Esophagus muscularis mucosa (tissue), 4 donors: ENCODE measurements at places on chromosomes 5 and 9.

GRCh38 chr5:29054694-29055093, 2016.3 kb upstream of the CDH9 start:
- no peak overlapping the region for H3K4me3 ChIP-seq
- DNase-seq, result no peak
- H3K4me1 ChIP-seq, result no peaks in the 10 kb centered on the region
- no peaks in the 10 kb centered on the region for H3K36me3 ChIP-seq
- no peak overlapping the region for H3K27ac ChIP-seq

DNA sequence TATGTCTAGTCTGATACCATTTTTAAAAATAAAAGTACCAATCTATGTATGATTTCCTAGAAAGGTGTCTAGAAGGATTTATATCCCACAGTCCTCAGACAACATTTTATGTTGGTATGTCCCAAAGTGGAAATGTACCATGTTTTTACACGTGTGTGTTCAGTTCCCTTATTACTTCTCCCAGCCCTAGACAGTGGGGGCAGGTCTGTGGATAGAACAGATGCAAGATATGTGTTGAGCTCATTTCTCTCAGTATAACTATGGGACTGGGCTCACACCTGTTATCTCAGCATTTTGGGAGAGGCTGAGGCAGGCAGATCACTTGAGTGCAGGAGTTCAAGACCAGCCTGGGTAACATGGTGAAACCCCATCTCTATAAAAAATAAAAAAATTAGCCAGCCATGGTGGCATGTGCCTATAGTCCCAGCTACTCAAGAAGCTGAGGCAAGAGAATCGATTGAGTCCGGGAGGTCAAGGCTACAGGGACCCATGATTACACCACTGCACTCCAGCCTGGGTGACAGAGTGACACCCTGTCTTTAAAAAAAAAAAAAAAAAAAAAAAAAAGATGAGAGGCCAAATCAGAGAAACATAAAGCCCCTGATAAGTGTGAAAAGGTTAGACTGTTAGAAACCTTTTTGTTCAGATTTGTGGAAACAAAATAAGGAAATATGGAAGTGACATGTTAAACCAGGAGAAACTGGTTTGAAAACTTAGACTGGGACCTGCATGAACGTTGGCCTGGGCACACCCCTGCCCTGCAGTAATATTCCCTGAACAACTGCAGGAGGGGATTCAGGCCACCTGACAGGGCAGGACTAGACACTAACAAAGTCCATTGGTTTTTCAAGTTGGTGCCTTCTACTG, 7.4 kb upstream of the SLC2A8 start:
- no peak overlapping the region for H3K4me3 ChIP-seq
- no peak for DNase-seq
- no peaks in the 10 kb centered on the region for H3K27me3 ChIP-seq
- H3K36me3 ChIP-seq, result no peaks in the 10 kb centered on the region
- H3K27ac ChIP-seq, result no peak overlapping the region

DNA sequence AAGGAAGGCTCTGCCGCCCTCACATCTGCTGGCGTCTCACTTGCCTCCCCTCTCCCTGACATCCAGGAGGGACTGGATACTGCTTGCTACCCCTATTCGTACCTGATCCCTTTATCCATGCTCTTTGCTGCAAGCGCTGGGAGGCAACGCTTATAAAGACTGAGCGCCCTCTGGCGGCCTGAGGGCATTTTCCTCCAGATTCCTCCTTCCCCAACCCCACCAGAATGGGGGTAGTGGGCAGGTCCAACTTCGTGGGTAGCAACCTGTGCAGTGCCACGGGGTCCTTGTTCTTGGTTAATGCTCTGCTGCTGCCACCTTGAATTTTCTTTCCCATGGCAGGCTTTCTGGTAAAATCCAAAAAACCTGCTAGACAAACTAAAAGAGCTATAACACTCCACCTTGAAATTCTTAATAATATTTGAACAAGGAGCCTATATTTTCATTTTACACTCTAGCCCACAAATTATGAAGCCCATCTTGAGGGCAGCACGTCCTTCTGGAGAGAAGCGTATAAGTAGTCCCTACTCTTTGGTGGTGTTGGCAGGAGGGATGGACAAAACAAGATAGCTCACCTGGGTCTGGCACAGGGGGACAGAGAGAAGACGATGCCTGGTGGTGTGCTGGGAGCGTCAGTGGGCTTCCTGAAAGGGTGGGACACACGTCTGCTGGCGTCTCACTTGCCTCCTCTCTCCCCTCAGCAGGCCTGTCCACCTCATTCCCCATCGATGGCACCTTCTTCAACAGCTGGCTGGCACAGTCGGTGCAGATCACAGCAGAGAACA, 52.5 kb downstream of the JADE2 start:
- H3K36me3 ChIP-seq, result peaks cover 91% of the 10 kb centered on the region
- H3K4me3 ChIP-seq, result no peak overlapping the region

- DNase-seq, result no peak
- H3K4me1 ChIP-seq, result no peaks in the 10 kb centered on the region
- H3K36me3 ChIP-seq, result no peaks in the 10 kb centered on the region
Measured at GRCh38 chr5:178768371-178769260, 38.2 kb upstream of the ZNF354A start.

- H3K4me3 ChIP-seq, result no peak overlapping the region
- DNase-seq, result no peak
- peak overlapping the region; percentile 82 for H3K27ac ChIP-seq
- no peaks in the 10 kb centered on the region for H3K27me3 ChIP-seq
- H3K4me1 ChIP-seq, result peaks cover 64% of the 10 kb centered on the region
Measured at GRCh38 chr5:172584638-172585037, 56.4 kb upstream of the NEURL1B start.

DNA sequence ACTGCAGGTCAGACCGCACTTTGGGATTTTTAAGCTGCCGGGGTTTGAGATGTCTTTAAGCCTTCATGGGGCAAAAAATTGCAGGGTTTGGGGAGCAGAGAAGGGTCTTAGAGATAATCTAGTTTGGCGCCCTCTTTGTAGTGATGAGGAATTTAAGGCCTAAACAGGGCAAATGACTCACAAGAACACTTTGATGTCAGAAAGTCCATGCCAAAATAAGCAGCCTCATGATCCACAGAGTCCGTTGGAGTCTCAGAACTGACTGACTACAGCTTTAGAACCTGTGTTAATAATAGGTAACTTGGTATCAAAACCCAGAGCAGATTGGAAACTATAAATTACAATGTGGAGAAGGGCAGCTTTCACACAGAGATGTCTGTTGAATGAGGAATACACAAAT, 35.9 kb upstream of the PTGS1 start:
- H3K27me3 ChIP-seq, result no peaks in the 10 kb centered on the region
- DNase-seq, result no peak
- peaks cover 6% of the 10 kb centered on the region for H3K4me1 ChIP-seq
- no peak overlapping the region for H3K27ac ChIP-seq
- no peak overlapping the region for H3K4me3 ChIP-seq

DNA sequence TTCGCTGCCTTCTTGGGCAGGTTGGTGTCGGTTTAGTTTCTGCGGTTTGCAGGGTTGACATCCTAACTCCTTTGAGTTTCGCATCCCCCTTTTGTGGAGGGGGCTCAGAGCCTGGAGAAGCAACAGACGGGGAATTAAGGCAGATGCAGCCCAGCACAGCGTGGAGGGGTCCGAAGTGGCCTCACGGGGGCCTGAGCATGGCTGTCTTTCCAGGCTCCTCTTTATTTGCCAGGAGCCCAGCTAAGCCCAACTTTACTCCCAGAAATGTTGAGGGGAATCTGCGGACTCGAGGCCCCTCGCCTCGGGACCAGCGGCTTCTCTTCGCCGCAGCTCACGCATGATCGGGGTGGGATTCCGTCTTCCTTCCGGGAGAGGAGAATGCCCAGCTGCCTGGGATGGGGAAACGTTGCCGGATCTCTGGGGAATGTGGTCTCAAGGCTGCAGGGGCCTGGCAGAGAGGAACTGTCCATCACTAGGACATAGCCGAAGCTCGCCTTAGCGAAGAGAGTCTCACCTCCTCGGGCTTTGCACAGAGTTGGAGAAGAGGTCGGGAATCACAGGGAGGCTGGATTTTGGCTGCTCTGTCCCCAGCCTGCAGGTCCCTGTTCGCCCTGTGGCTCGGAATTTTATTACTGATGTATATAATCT, 1.3 kb downstream of the RAI14 start:
- peaks cover 28% of the 10 kb centered on the region for H3K4me1 ChIP-seq
- DNase-seq, result no peak
- no peaks in the 10 kb centered on the region for H3K27me3 ChIP-seq
- peak overlapping the region; percentile 90 for H3K27ac ChIP-seq
- no peaks in the 10 kb centered on the region for H3K36me3 ChIP-seq
- peak overlapping the region; percentile 76 for H3K4me3 ChIP-seq

DNA sequence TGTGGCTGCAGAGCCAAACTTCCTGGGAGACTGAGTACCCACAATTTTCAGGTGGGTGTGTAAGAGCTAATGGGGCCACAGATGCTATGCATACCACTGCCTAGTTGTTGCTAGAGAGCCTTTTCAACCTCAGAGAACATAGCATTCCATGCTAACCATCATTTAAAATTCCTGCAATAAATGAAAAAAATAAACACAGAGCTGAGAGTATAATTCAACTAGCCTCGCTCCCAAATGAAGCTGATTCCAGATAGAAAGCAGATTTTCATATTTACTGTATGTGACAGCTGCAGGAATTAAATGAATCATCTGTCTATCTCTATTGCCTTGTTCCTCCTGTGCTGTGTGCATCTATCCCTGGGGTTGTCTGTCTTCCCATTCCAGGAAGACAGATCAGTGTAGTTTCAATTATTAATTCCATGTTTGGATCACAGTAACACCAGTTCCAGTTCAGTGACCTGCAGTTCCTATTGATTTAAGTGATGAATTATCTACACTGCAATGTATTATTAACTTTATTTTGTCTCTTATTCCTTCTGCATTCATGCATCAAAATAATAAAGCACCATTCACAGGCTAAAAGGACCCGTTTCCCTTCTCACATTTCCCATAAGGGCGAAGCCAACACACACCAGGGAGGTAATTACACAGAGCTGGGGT, 324.5 kb downstream of the SLIT3 start:
- no peak overlapping the region for H3K27ac ChIP-seq
- DNase-seq, result no peak
- no peak overlapping the region for H3K4me3 ChIP-seq
- peaks cover 60% of the 10 kb centered on the region for H3K4me1 ChIP-seq

- peaks cover 12% of the 10 kb centered on the region for H3K36me3 ChIP-seq
- peaks cover 82% of the 10 kb centered on the region for H3K4me1 ChIP-seq
- H3K27ac ChIP-seq, result peak overlapping the region; percentile 53
- DNase-seq, result no peak
- no peak overlapping the region for H3K4me3 ChIP-seq
Measured at GRCh38 chr5:151068433-151069197, 12.2 kb downstream of the TNIP1 start.

DNA sequence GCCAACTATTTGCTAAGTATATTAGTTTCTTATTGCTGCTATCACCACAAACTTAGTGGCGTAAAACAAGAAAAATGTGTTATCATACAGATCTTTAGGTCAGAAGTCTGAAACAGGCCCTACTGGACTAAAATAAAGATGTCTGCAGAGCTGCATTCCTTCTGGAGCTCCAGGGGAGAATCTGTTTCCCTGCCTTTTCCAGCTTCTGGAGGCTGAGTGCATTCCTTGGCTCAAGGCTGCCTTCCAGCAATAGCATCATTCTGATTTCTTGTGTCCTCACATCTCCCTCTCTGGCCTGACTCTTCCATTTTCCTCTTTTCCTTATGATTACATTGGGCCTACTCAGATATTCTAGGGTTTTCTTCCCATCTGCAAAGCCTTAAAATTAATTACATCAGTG, 15.9 kb downstream of the MAN2A1 start:
- peaks cover 27% of the 10 kb centered on the region for H3K4me1 ChIP-seq
- no peak overlapping the region for H3K27ac ChIP-seq
- DNase-seq, result no peak
- no peaks in the 10 kb centered on the region for H3K36me3 ChIP-seq
- H3K27me3 ChIP-seq, result no peaks in the 10 kb centered on the region
- no peak overlapping the region for H3K4me3 ChIP-seq

DNA sequence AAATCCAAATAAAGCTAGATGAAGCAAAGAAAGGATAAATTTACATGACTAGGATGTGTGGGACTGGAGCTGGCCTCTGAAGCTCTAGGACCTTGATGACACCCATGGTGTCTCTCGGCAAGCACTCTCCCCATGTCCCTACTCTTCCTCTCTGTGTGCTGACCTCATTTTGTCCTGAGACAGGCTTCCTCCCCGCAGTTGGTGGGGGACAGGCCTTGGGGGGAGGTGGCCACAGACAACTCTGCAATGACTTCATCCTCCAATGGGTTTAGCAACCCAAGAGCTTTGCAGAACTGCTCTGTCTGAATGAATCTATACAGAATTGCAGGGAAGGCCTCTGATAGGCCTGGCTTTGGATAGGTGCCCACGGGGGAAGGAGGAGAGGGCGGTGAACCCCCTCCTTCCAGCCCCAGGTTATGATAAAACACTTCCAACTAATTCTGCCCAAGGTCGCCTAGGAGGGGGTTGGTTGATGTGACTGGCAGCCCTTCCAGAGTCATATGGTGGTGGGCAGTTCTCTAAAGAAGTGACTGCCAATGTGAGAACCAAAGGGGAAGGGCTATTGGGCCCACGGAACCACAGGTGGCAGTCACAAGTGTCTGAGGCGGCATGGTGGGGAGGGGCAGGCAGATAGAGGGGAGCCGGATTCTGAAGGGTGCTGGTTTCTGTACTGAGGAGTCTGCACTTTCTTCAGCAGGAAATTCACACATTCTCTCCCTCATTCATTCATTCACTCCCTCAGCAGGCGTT, 6.0 kb downstream of the SLC6A7 start:
- H3K4me3 ChIP-seq, result no peak overlapping the region
- H3K36me3 ChIP-seq, result no peaks in the 10 kb centered on the region
- no peaks in the 10 kb centered on the region for H3K4me1 ChIP-seq
- DNase-seq, result no peak

DNA sequence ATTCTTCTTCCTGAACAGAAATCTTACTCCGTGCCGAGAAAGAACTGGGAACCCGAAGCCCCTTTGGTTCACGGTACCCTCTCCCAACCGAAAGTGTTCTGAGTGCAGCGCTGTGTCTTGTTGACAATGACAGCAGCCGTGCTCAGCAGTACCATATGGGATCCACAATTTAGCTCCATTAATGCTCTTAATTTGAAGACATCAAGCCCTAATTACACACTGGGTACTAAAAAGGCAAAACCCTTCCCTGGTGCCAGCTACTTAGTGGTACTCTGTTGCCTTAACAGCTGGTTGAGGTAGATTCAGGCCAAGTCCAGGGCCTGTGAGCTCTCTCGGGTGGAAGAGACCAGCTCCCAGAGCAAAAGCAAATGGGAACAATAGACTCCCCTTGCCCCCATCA, 24.5 kb downstream of the DDX31 start:
- peaks cover 66% of the 10 kb centered on the region for H3K36me3 ChIP-seq
- no peak overlapping the region for H3K4me3 ChIP-seq
- DNase-seq, result no peak

GRCh38 chr5:42779083-42779482, 22.5 kb downstream of the CCDC152 start:
- no peak overlapping the region for H3K4me3 ChIP-seq
- H3K27me3 ChIP-seq, result no peaks in the 10 kb centered on the region
- DNase-seq, result no peak
- no peaks in the 10 kb centered on the region for H3K4me1 ChIP-seq
- no peak overlapping the region for H3K27ac ChIP-seq

- no peak overlapping the region for H3K4me3 ChIP-seq
- no peak overlapping the region for H3K27ac ChIP-seq
- no peaks in the 10 kb centered on the region for H3K27me3 ChIP-seq
- no peak for DNase-seq
- no peaks in the 10 kb centered on the region for H3K36me3 ChIP-seq
Measured at GRCh38 chr5:78979909-78980308, 5.2 kb downstream of the ARSB start.
